G401 (cell line): ENCODE measurements at places on chromosomes 12 and 14. TPM values are rescaled to one million over a fixed set of nuclear protein-coding genes. Genes with fewer than 3 reads are reported as not detected.

KRT72 gene
- total RNA-seq = not detected in 2 replicates

EPS8 gene
- total RNA-seq = 0.07 TPM in 1 of 2 replicates, not detected in the other

POLR3B gene
- total RNA-seq = 7.4 and 8.1 TPM in 2 replicates

TEX52 gene
- not detected in 2 replicates for total RNA-seq

CMTM5 gene
- total RNA-seq = not detected in 2 replicates

FGD4 gene
- 0.61 and 1.9 TPM in 2 replicates for total RNA-seq

AKAP3 gene
- 0.58 and 2.6 TPM in 2 replicates for total RNA-seq

KSR2 gene
- not detected in 2 replicates for total RNA-seq

GSG1 gene
- 197 and 253 TPM in 2 replicates for total RNA-seq

OR6C2 gene
- total RNA-seq = not detected in 2 replicates

CHMP4A gene
- total RNA-seq = 30.8 and 40.4 TPM in 2 replicates

PSEN1 gene
- 23.5 and 38.7 TPM in 2 replicates for total RNA-seq

TCL1B gene
- total RNA-seq = not detected in 2 replicates

TMEM229B gene
- 0.18 and 0.41 TPM in 2 replicates for total RNA-seq

FAR2 gene
- total RNA-seq = not detected in 2 replicates

TAS2R30 gene
- 0.07 and 0.68 TPM in 2 replicates for total RNA-seq

ALX1 gene
- total RNA-seq = 2.0 and 7.9 TPM in 2 replicates

GLIPR1L1 gene
- not detected in 2 replicates for total RNA-seq

HOXC6 gene
- total RNA-seq = 3.7 and 4.1 TPM in 2 replicates

ERBB3 gene
- total RNA-seq = 4.3 and 17.4 TPM in 2 replicates

GDF11 gene
- total RNA-seq = 16.2 and 29.2 TPM in 2 replicates

PCED1B gene
- total RNA-seq = 9.2 and 9.5 TPM in 2 replicates

IL26 gene
- total RNA-seq = not detected in 2 replicates

RASSF9 gene
- total RNA-seq = 0.31 TPM in 1 of 2 replicates, not detected in the other

MAX gene
- 23.6 and 29.5 TPM in 2 replicates for total RNA-seq

DGLUCY gene
- total RNA-seq = 58.9 and 91.4 TPM in 2 replicates

SIX6 gene
- total RNA-seq = not detected in 2 replicates

ZDHHC22 gene
- total RNA-seq = 0.25 TPM in 1 of 2 replicates, not detected in the other

ASPG gene
- total RNA-seq = not detected in 2 replicates

TC2N gene
- total RNA-seq = not detected in 2 replicates

MRPL42 gene
- 159 and 173 TPM in 2 replicates for total RNA-seq

RTN1 gene
- total RNA-seq = not detected in 2 replicates

CD69 gene
- not detected in 2 replicates for total RNA-seq

TEDC1 gene
- total RNA-seq = 67.1 and 89.1 TPM in 2 replicates

SERPINA9 gene
- total RNA-seq = not detected in 2 replicates

KIF5A gene
- total RNA-seq = not detected in 2 replicates

YAF2 gene
- total RNA-seq = 12.4 and 18.6 TPM in 2 replicates

GPR84 gene
- total RNA-seq = 1.0 TPM in 1 of 2 replicates, not detected in the other

TRMT61A gene
- 17.6 and 29.3 TPM in 2 replicates for total RNA-seq

PDE6H gene
- not detected in 2 replicates for total RNA-seq

SLCO1A2 gene
- total RNA-seq = not detected in 2 replicates

IQSEC3 gene
- total RNA-seq = not detected in 2 replicates

ADCY4 gene
- total RNA-seq = not detected in 2 replicates

DACT1 gene
- total RNA-seq = 0.03 TPM in 1 of 2 replicates, not detected in the other

RPL10L gene
- not detected in 2 replicates for total RNA-seq

DAO gene
- 21.5 and 22.1 TPM in 2 replicates for total RNA-seq

VASH1 gene
- 8.6 and 11.6 TPM in 2 replicates for total RNA-seq

LBHD2 gene
- not detected in 2 replicates for total RNA-seq

LRRC10 gene
- not detected in 2 replicates for total RNA-seq

TAS2R20 gene
- 0.12 and 0.61 TPM in 2 replicates for total RNA-seq

KRT83 gene
- 0.07 TPM in 1 of 2 replicates, not detected in the other for total RNA-seq

CBLN3 gene
- total RNA-seq = 0.25 and 0.88 TPM in 2 replicates
